ENCODE measurements at places on chromosomes 3 and 15. TPM values are rescaled to one million over a fixed set of nuclear protein-coding genes. Genes with fewer than 3 reads are reported as not detected.

The CPN2 gene
- not detected for total RNA-seq

The ROPN1 gene
- total RNA-seq, result not detected

The TTLL13 gene
- not detected for total RNA-seq

The STRC gene
- total RNA-seq, result not detected
